ENCODE measurements at places on chromosomes 7 and 10.

DNA sequence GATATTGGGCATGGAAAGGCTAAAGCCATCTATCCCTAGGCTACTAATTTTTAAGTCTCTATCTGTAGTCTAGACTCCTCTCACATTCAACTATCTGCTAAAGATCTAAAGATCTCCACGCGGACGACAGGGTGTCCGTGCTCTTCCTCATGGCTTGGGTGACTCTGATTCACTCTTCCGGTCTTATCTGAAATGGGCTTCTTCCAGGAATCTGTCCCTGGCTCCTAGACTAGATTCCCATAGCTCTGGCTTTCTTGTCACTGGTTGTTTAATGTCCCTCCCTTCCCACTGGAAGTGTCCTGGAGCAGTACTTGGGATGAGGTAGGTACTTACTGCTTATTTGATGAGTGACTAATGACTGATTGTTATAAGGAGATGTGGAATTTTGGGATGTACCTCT lies 62.0 kb upstream of the PODXL start:
- no peak for DNase-seq

DNA sequence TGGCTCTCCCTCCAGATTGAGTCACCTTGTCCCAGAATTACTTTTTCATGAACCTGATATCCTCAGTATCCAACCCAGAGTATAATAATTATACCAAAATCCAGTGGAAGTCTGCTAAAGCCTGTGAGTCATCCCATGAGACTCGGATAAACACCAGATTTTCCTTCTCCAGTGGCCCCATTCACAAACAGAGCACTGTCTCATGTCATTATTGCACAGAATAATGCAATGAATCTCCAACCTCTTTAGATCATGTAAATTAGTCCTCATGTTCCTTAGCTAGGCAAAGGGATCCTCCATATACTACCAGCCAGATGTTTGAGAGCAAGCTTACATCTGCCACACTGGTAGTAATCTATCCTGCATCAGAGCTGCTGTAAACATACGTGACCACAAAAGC lies 89.0 kb downstream of the AMPH start:
- DNase-seq: no peak

GRCh38 chr10:131127138-131127589 lies 184.4 kb downstream of the TCERG1L start:
- no peak for DNase-seq

DNA sequence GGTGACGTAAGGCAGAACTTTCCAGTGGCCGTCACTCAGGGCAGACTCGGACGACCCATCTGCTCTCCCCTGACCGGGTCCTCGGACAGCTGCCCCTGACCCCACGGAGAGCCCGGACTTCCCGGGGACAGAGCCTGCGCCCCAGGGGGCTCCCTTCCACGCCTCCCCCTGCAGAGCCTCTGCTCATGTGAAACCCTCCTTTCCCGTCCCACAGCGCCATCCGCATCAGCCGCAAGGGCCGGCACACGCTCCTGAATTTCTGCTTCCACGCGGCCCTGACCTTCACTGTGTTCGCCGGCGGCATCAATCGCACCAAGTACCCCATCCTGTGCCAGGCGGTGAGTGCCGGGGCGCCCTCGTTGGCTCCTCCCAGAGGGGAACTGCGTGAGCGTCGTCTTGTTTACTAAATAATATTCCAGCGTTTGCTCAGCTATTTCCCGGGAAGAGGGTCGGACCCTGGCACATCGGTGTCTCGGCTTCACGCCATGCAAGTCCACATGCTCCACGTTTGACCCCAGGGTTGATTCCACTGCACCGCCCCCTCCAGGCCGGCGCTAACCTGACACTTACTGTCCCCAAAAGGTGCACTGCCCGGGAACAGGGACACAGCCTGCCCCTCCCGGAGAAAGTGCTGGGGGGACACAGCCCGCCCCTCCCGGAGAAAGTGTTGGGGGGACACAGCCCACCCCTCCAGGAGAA lies 10.9 kb downstream of the ADGRA1 start:
- DNase-seq: no peak

GRCh38 chr7:154649434-154649833 lies 353.5 kb downstream of the PAXIP1 start:
- DNase-seq: no peak

GRCh38 chr7:64628192-64628591 lies 37.7 kb upstream of the ZNF107 start:
- DNase-seq: no peak

- DNase-seq: no peak
Measured at GRCh38 chr7:42244828-42245227, 7.8 kb upstream of the GLI3 start.

DNA sequence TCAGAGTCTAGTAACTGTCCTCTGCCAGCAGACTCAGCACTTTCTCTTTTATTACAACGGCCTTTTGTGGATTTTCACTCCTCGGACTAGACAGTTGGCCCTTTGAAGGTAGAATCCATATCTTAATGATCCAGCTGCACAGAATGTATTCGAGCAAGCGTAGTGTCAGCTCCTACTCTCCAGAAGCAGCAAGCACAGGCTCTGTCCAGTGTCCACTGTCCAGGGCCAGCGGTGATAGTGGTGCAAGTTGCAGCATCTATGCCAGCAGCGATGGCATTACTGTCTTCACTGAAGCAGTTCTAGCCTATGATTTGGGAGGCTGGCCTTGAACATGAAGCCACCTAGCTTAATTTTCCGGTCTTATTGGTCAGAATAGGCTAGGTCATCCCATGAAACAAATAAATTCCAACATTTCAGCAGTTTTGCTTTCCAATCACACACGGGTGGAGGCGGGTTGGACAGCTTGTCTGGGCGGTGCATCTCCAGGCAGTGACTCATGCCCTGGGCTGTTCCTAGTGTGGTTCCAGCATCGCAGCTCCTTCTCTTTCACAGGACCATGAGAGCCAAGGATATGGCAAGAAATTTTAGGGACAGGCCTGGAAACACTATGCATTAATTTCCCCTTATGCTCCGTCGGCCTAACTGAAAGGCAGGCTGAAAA lies 108.6 kb upstream of the KCNMA1 start:
- DNase-seq: no peak

- no peak for DNase-seq
Measured at GRCh38 chr7:13743226-13743625, 246.2 kb downstream of the ETV1 start.

DNA sequence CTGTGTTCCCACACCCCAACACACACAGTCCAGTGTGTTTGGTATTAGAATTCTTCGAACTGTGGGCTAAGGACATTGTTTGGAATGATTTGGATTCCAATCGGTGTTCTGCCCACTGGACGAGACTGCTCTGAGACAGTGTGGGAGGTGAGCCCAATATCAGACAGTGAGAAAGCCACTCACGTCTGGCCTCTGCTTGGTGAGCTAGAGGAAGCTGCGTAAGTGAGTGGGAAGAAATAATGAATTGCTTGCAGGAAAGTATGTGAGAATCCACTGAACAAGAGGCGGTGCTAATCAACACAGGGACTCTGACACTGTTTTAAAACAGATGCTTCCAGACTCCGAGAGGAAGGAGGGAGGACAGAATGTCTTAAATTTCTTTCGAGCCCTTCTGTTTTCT lies 675.0 kb upstream of the ANKRD30A start:
- no peak for DNase-seq

DNA sequence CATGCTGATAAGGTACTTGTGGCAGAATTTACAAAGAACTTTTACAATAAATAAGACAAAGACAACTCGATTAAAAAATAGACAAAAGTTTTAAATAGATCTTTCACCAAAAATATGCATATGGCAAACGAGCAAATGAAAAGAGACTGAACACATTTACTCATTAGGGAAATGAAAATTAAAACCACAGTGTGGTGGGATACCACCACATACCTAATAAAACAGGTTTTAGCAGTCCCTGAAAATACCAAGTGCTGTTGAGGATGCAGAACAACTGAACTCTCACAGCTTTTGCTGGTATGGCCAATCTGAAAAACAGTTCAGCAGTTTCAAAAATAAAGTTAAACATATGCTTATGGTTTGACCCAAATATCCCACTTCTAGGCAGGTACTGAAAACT lies 205.4 kb upstream of the ADO start:
- no peak for DNase-seq

GRCh38 chr7:95330961-95331337 lies 6.6 kb upstream of the PON1 start:
- no peak for DNase-seq

GRCh38 chr10:119341459-119342301 lies 134.3 kb downstream of the GRK5 start:
- DNase-seq: no peak

DNA sequence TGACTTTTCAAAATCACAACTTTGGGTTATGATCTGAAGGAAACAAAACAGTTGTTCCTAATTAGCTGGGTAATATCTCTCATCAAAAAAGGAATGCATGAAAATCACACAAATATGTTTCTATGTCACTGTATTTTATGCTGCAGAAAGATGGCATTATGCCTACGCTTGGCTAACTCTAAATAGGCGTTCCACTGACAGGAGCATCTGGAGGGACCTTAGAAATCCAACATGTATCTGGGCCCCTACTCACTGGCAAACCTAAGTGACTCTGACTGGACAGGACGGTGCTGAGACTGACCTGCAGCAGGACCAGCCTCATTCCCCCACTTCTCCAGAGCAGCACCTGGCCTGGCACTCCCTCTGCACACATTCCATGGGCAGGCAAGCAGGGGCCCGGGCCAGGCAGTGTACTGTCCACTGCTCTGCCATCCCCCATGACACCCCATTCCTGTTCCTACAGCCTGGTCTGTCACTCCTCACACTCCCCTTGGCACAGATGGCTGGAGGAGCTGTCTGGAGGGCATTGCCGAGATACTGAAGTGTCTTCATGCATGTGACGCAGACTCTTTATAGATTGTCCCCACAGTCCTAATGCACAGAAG lies 2.6 kb upstream of the MYL7 start:
- no peak for DNase-seq

DNA sequence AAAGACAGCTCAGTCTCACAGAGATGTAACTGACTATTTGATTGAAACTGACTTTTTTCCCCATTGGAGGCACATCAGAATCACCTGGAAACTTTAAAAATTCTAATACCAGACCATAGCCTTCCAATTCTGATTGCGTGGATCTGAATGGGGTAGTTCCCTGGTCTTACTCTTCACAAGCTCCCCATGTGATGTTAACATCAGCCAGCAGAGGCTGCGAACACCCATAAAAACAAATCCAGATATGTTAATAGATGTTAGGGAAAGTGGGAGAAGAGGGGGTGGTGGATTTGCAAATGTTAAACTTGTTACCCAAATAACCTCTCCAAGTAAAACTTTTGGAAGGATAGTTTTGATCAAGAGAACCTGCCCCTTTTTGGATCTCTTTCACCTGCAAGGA lies 1133.4 kb downstream of the CNTNAP2 start:
- DNase-seq: no peak

DNA sequence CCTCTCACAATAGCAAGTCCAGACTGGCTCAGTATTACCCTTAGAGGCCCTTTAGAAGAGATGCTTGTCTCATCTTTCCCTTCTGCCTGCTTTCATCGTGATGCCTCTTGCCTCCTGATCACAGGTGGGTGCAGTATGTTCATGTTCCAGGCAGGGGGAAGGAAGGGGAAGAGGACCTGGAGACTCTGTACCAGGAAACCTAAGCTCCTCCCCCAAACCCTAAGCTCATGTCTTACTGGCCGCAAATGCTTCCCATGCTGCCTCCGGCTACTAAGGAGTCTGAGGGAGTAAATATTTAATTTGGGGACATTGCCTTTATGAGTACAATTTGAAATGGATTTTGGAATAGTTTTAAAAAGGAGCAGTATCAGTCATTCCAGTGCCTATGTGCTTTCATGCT lies 192.6 kb downstream of the CDCA7L start:
- no peak for DNase-seq

- no peak for DNase-seq
Measured at GRCh38 chr7:37069336-37069735, 345.0 kb upstream of the AOAH start.

DNA sequence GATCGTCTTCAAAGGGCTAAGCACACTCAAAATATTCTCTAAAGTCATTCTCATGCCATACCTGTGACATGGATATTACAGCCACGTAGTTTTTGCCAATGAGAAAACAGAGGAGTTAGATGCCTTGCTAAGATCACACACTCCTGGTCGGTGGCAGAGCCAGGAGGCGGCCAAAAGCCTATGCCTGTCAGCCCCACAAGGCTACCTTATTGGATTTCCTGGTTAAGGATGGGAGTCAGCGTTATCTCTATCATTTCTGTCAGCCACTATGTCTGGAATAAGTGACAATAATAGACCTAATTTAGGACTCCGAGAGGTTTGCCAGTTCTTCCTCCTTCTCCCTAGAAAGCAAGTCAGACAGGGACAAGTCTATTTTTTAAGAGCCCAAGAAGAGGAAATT lies 250.8 kb downstream of the TRIL start:
- no peak for DNase-seq

DNA sequence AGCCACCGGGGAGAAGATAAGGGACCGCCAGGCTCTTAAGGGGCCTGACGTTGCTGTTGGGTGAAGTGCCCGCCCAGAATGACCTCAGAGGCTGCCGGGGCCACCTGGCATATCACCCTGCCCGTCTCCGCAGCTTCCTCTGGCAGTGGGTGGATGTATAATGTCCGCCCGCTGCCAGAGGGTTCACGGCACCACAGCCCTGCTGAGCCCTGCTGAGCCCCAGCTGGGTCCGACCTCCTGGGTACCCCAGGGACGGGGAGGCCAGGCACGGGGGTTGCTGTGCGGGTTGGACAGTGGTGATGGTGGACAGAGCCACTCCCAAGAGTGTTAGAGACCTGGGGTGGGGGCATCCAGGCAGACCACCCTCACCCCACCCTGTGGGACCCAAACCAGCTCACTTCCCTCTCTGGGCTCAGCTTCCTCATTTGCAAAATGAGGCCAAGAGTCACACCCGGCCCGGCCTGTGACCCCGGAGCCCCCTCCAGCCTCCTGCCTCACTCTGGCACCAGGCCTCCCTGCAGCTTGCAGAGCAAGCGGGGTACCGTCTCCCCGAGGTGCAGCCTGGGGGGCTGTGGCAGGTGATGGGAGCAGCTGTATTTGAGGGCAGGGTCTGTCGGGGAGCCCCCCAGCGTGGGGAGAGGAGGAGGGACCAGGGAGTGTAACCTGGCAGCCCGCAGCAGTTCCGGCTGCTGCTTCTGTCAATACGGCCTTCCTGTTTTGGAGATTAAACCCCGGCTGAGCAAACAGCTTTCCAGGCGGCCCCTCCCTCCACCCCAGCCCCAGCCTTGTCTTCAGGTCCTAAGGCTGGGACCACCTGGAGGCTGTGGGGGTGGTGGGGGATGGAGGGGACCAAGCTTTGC lies 8.4 kb upstream of the LFNG start:
- peak; percentile 87 for DNase-seq

GRCh38 chr10:14137391-14137790 lies 193.3 kb downstream of the FRMD4A start:
- no peak for DNase-seq

- peak; percentile 53 for DNase-seq
Measured at GRCh38 chr7:194252-195009, 2.1 kb downstream of the FAM20C start.
